Activated CD4-positive, alpha-beta T cell treated with anti-CD3 and anti-CD28 coated beads for 36 hours (primary cell): ENCODE measurements at places on chromosomes 1 and 21. TPM values are rescaled to one million over a fixed set of nuclear protein-coding genes. Genes with fewer than 3 reads are reported as not detected.

- H3K27me3 ChIP-seq, result peaks cover 18% of the 10 kb centered on the region
- H3K27ac ChIP-seq, result no peak overlapping the region
- no peaks in the 10 kb centered on the region for H3K36me3 ChIP-seq
These were observed 32.0 kb upstream of the C1orf185 start for GRCh38 chr1:51070011-51070410.

Gene FCRL1
- not detected for total RNA-seq

GRCh38 chr1:216616425-216616824 is 106.8 kb downstream of the ESRRG start:
- DNase-seq, result no peak
- no peaks in the 10 kb centered on the region for H3K27me3 ChIP-seq
- no peaks in the 10 kb centered on the region for H3K4me1 ChIP-seq
- H3K27ac ChIP-seq, result no peak overlapping the region
- H3K36me3 ChIP-seq, result no peaks in the 10 kb centered on the region

DNA sequence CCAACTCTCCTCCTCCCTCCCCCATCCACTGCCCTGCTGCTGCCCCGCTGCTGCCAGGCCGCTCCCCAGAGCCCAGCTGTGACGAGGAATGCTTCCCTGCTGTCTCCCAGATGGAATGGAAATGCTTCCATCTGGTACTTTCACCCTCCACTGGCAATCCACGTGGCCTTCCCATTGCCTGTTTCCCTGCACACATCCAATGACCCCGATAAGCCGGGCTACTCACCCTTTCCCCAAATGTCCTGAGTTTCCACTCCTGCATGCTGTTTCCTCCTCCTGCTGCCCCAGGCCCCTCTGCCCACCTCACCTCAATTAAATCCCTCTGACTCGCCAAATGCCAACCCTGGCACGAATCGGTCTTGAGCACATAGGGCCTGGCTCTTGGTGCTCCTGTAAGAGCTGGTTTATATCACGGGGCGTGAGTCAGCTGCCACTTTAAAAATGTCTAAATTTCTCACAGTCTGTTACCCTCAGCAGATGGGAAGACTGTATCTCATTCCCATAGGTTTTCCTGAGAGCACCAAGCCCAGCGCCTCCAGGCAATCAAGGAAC is 36.4 kb downstream of the MRAP start:
- no peaks in the 10 kb centered on the region for H3K4me1 ChIP-seq
- H3K27me3 ChIP-seq, result no peaks in the 10 kb centered on the region

Gene TNNI3K
- total RNA-seq, result 0.37 TPM
